ENCODE measurements at places on chromosomes 16 and 17. TPM values are rescaled to one million over a fixed set of nuclear protein-coding genes. Genes with fewer than 3 reads are reported as not detected.
A peak's percentile ranks its signal among the peaks of the same experiment; 100 is the strongest.

DNA sequence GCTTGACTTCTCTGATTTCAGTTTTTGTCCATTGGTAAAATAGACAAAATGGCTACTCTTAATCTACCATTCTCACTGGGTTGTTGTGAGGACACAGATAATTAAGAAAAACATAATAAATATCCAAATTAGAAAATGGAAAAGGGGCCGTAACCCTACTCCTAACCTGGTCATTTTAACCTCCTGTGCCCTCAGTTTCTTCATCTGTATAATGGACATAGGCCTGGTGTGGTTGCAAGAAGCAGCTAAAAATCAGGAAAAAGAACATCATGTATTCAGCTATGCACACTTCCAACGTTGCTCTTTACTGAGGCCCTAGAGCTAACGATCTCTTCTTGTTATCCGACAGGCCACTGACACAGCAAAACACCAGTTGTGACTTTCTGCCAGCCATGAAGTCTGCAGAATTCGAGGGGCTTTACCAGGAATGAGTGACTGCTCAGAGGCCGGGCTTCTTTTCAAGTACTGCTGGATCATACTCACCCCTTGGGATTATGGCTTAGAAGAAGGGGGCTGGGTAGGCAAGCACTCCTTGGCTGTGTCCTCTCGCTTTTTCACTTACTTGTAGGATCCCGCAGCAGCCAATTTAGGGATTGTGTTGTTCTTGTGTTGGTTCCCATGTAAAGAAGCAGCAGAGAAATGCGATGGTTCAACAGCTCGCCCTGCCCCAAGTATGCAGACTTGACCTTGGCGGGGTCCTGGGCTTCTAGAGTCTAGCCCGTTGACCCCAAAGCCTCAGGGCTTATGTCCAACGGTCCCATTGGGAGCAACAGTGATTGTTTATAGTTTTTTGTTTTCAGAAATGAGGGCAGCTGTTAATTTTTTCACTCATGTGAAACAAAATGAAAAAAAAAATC lies 20.9 kb downstream of the LDAF1 start:
- H3K4me3 ChIP-seq = no peak overlapping the region
- DNase-seq = no peak
- no peaks in the 10 kb centered on the region for H3K4me1 ChIP-seq
- H3K27ac ChIP-seq = no peak overlapping the region
- peaks cover 27% of the 10 kb centered on the region for H3K36me3 ChIP-seq
- H3K27me3 ChIP-seq = no peaks in the 10 kb centered on the region

DNA sequence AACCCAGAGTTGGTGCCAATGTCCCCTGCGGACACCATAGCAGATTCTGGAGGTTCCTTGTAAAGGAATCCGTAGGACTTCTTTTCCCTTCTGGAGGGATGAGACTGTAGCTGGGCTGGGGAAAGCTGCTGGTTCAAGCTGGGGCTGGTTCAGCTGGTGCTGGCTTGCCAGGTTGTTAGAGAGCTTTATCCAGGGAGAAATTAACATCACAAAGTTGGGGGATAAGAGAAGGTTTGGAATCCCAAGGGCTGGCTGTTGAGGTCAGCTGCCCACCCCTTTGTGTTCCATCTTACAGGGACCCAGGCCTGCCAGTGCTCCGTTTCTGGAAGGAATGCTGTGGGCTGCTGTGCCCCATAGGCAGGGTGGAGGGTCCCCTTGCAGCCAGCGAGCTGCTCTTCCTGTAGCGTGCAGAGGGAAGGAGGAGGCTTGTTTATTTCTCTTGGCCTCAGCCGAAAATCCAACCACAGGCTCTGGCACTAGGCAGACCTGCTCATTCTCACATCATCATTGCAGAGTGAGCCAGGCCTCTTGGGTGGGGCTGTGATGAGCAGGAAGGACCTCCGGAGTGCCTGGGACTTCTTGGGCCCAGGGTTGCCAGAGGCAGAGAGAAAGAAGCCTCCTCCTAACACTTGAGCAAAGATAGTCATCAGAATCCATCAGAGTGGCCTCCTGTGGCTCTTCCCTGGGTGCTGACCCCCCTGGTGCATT lies 251.1 kb downstream of the SEC14L1 start:
- H3K4me1 ChIP-seq = peaks cover 72% of the 10 kb centered on the region
- peak overlapping the region; percentile 100 for H3K27ac ChIP-seq
- H3K36me3 ChIP-seq = no peaks in the 10 kb centered on the region
- H3K4me3 ChIP-seq = peak overlapping the region; percentile 36
- no peaks in the 10 kb centered on the region for H3K27me3 ChIP-seq

- no peak overlapping the region for H3K27ac ChIP-seq
- no peak for DNase-seq
- peaks cover 49% of the 10 kb centered on the region for H3K36me3 ChIP-seq
- no peaks in the 10 kb centered on the region for H3K4me1 ChIP-seq
Observed at GRCh38 chr16:70665806-70666735, 19.7 kb downstream of the IL34 start.

- no peak overlapping the region for H3K4me3 ChIP-seq
- no peaks in the 10 kb centered on the region for H3K36me3 ChIP-seq
- DNase-seq = no peak
- no peaks in the 10 kb centered on the region for H3K27me3 ChIP-seq
- H3K27ac ChIP-seq = no peak overlapping the region
Observed at GRCh38 chr17:11999696-12000095, 2.4 kb upstream of the ZNF18 start.

DNA sequence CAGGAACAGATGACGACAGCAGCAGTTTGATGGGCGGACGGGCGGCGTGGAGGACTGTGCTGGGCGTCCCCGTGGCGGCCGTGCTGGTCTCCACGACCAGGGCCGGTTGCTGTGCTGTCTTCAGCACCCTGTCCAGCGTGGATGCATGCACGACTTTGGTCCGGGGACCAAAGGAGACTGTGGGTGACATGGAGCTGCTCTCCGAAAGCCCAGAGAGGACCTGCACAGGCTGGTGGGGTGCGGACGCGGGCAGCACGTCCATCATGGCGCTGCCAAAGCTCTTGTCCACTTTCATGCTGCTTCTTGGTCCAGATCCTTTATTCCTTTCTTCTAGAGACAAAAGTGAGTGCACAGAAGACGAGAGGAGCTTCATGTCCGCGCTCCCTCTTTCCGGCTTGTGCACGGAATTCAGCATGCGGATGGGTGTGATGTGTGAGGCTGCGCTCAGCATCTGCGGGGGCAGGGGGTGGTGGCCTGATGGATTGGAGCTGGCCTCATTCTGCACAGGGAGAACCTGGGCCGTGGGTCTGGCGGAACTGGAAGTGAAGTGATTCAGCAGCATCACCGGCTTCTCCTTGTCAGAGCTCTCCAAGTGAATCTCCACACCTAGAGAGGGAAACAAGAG lies 20.3 kb downstream of the MAP1LC3B start:
- no peaks in the 10 kb centered on the region for H3K27me3 ChIP-seq
- no peak overlapping the region for H3K27ac ChIP-seq
- no peaks in the 10 kb centered on the region for H3K4me1 ChIP-seq
- peaks cover 27% of the 10 kb centered on the region for H3K36me3 ChIP-seq
- no peak for DNase-seq

GRCh38 chr17:80918731-80919130 lies 72.9 kb upstream of the CHMP6 start:
- no peak for DNase-seq
- no peak overlapping the region for H3K4me3 ChIP-seq
- no peak overlapping the region for H3K27ac ChIP-seq
- H3K4me1 ChIP-seq = no peaks in the 10 kb centered on the region
- H3K27me3 ChIP-seq = no peaks in the 10 kb centered on the region

GRCh38 chr17:79618383-79619067 lies 7.7 kb upstream of the RBFOX3 start:
- no peaks in the 10 kb centered on the region for H3K36me3 ChIP-seq
- H3K27ac ChIP-seq = no peak overlapping the region
- peaks cover 47% of the 10 kb centered on the region for H3K27me3 ChIP-seq
- no peak overlapping the region for H3K4me3 ChIP-seq
- no peak for DNase-seq

- no peak for DNase-seq
- no peak overlapping the region for H3K4me3 ChIP-seq
- no peaks in the 10 kb centered on the region for H3K27me3 ChIP-seq
- no peak overlapping the region for H3K27ac ChIP-seq
- no peaks in the 10 kb centered on the region for H3K36me3 ChIP-seq
- H3K4me1 ChIP-seq = peaks cover 22% of the 10 kb centered on the region
Observed at GRCh38 chr17:13160790-13161189, 143.0 kb upstream of the ELAC2 start.

- peak; percentile 82 for DNase-seq
- H3K4me3 ChIP-seq = peak overlapping the region; percentile 95
- no peaks in the 10 kb centered on the region for H3K36me3 ChIP-seq
- peak overlapping the region; percentile 82 for H3K27ac ChIP-seq
Observed at GRCh38 chr17:17042851-17043460, 699 bp downstream of the MPRIP start.

GRCh38 chr16:30820952-30821421 lies 34.0 kb upstream of the ZNF629 start:
- no peaks in the 10 kb centered on the region for H3K36me3 ChIP-seq
- no peaks in the 10 kb centered on the region for H3K4me1 ChIP-seq
- H3K27me3 ChIP-seq = no peaks in the 10 kb centered on the region
- no peak for DNase-seq

- H3K27me3 ChIP-seq = no peaks in the 10 kb centered on the region
- H3K4me1 ChIP-seq = no peaks in the 10 kb centered on the region
- no peak for DNase-seq
- H3K27ac ChIP-seq = no peak overlapping the region
- H3K4me3 ChIP-seq = no peak overlapping the region
- no peaks in the 10 kb centered on the region for H3K36me3 ChIP-seq
Observed at GRCh38 chr17:66602659-66603384, 232.1 kb upstream of the CACNG5 start.

- H3K4me3 ChIP-seq = no peak overlapping the region
- peak; percentile 55 for DNase-seq
- peak overlapping the region; percentile 20 for H3K27ac ChIP-seq
- no peaks in the 10 kb centered on the region for H3K36me3 ChIP-seq
- H3K27me3 ChIP-seq = no peaks in the 10 kb centered on the region
Observed at GRCh38 chr16:55475919-55476318, 3.1 kb upstream of the MMP2 start.

GRCh38 chr17:40936976-40937375 lies 470 bp downstream of the KRT23 start:
- H3K4me3 ChIP-seq = no peak overlapping the region
- DNase-seq = no peak
- no peaks in the 10 kb centered on the region for H3K36me3 ChIP-seq
- 0 out of 2 replicates have a peak, but pooled peaks cover 9% of the 10 kb centered on the region for H3K4me1 ChIP-seq

KCNH4 gene
- total RNA-seq = not detected

AKAP10 gene
- total RNA-seq = 26.5 TPM

SCNN1G gene
- not detected for total RNA-seq

ELOB gene
- total RNA-seq = 320 TPM

Measured in GM23248 (cell line).